Activated CD4-positive, alpha-beta T cell treated with anti-CD3 and anti-CD28 coated beads, Interleukin-2, amount 10 ng/mL, durations not matched to agents 7 days and 5 days (primary cell): ENCODE measurements at places on chromosomes 12 and 14. TPM values are rescaled to one million over a fixed set of nuclear protein-coding genes. Genes with fewer than 3 reads are reported as not detected.

- no peak for DNase-seq
Measured at GRCh38 chr14:66910311-66910840, 278.9 kb upstream of the GARIN2 start.

DNA sequence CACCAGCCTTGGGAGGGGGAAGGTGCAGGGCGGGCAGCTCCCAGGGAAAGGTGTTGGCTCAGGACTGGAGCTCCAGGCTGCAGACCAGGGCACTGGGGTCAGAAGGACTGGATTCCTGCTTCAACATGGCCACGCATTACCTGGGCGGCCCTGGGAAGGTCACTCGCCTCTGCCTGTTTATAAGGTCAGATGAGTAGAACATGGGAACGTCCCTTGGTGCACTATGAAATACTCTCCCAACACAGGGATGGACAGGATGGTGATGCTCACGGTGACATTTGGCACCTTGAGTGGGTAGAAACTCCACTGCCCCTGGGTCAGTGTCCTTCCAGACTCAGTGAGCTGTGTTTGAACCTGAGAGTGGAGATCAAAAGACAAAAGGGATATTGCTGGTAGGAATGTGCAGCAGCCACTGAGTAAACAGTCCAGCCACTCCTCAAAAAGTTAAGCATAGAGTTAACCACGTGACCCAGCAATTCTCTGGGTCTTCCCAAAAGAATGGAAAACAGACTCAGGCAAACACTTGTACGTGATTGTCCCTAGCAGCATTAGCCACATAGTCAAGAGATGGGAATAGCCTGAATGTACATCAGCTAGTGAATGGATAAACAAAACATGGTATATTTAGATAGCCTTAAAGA lies 9.1 kb upstream of the BDKRB2 start:
- no peak for DNase-seq

DNA sequence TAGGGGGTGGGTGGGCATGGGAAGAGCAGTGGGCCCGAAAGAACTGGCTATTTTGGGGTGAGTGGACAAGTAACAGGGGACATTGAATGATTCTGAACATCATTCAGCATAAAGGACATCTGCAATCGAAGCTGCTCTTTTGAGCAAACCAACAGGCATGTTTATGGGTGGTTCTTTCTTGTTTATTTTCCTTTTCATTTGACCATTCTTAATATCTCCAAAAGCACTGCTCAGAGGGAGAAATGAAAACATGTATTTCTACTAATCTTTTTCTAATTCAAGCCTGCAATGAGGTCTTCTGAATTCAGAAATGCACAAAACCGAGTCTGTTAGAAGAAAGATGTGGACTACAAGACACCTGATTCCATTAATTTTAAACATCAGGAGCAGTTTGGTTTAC lies 54.0 kb downstream of the NUAK1 start:
- no peak for DNase-seq

DNA sequence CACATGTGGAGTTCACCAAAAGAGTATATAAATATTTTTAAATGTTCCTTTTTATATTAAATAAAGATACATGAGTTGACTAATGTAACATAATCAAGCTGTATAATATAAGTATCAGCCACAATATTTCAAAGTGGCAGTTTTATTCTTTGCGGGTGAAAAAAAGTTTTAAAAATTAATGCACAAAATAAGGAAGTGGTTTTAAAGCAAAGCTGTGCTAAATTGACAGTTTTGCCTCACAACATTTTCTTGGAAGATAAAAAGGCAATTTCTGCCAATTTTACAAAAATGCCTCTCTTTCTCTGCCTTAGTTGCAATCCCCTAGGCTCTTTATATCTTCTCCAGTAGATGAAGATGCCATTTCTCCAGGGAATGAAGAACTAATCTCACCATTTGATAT lies 719.1 kb downstream of the C12orf50 start:
- DNase-seq: no peak

DNA sequence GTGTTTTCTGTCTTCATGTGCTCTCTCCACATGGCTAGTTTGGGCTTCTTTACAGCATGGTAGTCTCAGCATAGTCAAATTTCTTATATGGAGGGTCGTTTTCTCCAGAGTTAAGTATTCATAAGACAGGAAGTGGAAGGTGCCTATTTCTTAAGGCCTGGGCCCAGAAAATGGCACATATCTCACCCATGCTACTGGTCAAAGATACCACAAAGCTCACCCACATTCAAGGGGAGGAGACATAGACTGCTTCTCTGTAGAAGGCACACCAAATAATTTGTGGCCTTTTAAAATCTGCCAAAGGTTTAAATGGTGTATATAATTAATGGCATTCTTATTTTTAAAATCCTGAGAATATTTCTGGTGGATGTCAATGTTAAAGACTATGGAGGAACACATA lies 44.8 kb downstream of the CCDC91 start:
- DNase-seq: no peak

DNA sequence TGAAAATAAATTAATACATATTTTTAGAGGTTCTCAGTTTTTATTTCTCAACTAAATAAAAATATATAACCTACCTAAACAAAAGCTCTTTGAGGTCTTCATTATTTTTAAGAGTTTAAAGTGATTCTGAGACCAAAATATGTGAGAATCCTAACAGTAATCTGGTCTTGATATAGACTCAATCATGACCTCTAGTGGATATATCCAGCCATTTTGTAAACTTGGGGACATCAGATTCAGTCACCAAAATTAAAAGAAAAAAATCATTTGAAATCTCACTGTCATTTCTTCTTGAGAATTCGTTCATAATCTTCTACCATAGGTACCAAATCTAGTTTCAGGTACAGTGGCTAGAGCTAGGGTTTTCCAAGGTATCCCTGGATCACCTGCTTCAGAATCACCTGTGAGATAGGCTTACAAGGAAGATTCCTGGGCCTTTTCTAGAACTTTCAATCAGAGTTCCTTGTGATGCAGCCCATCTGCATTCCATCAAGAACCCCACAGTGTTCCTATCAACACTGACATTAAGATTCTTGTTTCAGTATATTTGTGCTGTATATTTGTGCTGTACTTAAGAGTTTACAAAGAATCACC lies 214.9 kb downstream of the ADAMTS20 start:
- DNase-seq: no peak

- DNase-seq: peak; percentile 9
Measured at GRCh38 chr14:94355191-94355794, 32.2 kb upstream of the SERPINA6 start.

- no peak for DNase-seq
Measured at GRCh38 chr14:39232554-39233415, 930 bp upstream of the MIA2 start.

DNA sequence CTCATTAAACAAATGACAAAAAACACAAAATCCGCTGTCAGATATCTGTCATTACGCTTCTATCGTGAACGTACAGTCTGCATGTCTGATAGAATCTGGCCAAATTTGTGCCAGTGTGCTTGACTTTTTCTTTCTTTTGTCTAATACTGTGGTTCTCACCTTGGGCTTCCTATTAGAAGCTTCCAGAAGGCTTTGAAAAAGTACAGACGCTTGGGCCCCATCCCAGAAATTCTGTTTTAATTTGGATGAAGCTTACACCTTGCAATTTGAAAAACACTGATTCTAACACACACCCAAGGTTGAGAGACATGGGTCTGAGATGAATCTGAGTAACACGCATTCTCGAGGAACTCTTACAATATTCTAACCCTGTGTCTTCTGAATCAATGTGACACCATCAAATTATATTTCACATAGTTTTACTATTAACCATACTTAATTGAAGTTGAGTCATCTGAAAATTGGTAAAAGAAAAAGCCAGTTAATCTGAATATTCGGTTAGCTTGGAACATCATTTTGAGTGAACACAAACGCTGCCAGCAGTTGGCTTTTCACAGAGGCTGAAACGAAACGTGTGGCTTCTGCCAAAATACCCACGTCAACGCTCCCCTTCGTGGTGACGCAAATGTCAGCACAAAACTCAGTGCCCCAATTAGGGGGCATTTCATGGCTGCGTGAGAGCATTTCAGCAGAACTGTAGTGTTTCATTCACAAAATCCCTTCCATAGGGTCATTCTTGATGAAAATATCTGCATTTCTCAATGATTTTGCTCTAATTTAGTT lies 420.5 kb downstream of the TMEM132D start:
- no peak for DNase-seq

DNA sequence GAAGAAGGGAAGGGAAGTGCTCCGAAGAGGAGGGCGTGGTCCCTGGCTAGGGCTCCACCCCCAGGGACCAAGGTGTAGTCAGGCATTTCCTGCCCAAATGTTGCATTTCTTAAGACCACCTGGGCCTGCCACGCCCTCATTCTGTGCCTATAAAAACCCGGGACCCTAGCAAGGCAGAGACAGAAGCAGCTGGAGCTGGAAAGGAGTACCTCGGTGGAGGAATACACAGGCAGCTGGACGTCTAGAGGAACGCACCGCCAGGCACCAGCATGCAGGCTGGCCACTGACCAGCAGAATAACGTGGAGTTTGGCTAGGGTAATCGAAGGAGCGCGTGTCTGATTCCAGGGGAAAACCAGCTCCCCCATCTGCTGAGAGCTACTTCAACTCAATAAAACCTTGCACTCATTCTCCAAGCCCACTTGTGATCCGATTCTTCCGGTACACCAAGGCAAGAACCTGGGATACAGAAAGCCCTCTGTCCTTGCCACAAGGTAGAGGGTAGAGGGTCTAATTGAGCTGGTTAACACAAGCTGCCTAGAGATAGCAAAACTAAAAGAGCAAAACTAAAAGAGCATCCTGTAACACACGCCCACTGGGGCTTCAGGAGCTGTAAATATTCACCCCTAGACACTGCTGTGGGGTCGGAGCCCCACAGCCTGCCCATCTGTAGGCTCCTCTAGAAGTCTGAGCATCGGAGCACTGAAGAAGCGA lies 21.0 kb downstream of the CFL2 start:
- no peak for DNase-seq

DNA sequence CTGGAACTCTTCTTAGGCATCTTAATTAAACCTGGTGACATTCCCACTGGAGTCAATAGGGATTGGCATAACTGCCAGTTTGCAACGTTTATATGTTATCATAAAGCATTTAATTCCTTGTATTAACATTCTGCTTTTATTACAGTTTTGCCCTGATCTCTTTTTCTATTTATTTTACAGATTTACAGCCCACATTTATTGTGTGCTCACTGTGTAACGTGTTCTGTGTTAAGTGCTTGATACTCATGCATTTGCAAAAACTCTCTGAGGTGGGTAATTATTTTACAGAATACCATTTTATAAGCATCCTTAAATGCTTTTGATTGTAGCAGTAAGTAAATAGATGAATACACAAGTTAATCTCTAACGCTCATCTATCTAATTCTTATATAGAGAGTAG lies 341.5 kb upstream of the FAR2 start:
- no peak for DNase-seq

GRCh38 chr12:76764856-76765255 lies 941 bp downstream of the ZDHHC17 start:
- peak; percentile 16 for DNase-seq

DNA sequence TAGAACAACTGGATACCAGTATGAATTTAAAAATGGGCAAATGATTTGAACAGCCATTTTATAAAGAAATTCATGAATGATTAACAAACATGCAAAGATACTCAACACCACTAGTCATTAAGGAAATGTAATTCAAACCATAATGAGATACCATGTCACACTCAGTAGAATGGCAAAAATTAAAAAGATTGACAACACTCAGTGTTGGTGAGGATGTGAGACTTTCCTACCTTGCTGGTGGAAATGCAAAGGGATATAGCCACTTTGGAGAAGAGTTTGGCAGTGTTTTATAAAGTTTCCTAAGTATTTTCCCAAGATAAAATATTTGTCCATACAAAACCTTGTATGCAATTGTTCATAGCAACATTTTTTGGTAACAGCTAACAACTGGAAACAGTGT lies 6.0 kb upstream of the CHST11 start:
- DNase-seq: no peak

GRCh38 chr12:53676656-53677015 lies 753 bp upstream of the ATP5MC2 start:
- no peak for DNase-seq

GRCh38 chr12:127941332-127941731 lies 325.6 kb upstream of the TMEM132C start:
- DNase-seq: no peak

GRCh38 chr12:104315326-104316224 lies 12.0 kb downstream of the EID3 start:
- no peak for DNase-seq

GRCh38 chr12:29032446-29032845 lies 116.6 kb upstream of the FAR2 start:
- DNase-seq: no peak

DNA sequence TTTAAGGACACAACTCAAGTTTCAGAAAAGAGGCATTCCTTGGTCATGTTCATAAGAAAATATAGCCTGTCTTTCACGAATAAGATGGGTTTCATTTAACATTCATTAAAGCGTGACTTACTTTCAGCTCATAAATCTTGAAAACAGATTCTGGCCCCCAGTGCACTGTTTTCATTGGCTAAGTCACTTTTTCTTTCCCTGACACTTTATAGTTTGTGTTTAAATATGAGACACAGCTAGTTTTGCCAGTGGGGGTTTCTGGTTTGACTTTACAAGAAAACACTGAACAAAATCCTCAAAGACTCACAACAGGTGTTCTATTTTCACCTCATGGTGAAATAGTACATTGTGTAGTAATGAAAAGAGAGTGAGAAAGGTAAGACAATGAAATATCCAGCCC lies 65.9 kb downstream of the PHLDA1 start:
- no peak for DNase-seq

- DNase-seq: no peak
Measured at GRCh38 chr12:41466802-41467201, 278.7 kb downstream of the PDZRN4 start.

DNA sequence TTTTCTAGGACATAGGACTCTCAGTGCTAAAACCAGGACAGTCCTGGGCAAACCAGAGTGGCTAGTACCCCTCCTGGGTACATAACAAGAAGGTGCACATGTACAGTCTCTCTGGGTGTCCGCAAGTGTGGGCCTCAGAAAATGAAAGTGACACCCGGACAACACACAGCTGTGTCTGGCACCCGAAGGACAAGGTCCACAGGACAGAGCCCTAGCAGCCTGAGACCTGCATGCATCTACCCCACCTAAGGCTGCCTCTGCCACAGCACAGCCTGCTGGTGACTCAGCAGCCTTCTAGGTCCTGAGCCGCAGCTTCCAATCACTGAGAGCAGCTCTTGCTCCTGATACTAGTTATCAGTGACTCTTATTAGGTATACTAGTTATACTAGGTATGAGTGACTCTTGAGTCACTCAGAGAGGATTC lies 784.1 kb upstream of the TBX3 start:
- DNase-seq: no peak

PARP2 gene
- 32.5 TPM for total RNA-seq

PRR13 gene
- total RNA-seq: 229 TPM

CLEC4D gene
- total RNA-seq: not detected

KIAA0586 gene
- total RNA-seq: 31.4 TPM

GLT8D2 gene
- not detected for total RNA-seq

OTX2 gene
- total RNA-seq: not detected

C3AR1 gene
- 5.9 TPM for total RNA-seq
